Activated naive CD8-positive, alpha-beta T cell treated with anti-CD3 and anti-CD28 coated beads, Interleukin-2, amount 10 ng/mL, durations not matched to agents 7 days and 5 days (primary cell): ENCODE measurements at places on chromosomes 12 and 14. TPM values are rescaled to one million over a fixed set of nuclear protein-coding genes. Genes with fewer than 3 reads are reported as not detected.

TAS2R42 gene
- total RNA-seq, result not detected

C12orf54 gene
- not detected for total RNA-seq

ABCC9 gene
- total RNA-seq, result not detected

CLEC2A gene
- total RNA-seq, result not detected

KICS2 gene
- 10.3 TPM for total RNA-seq

GSKIP gene
- 20.1 TPM for total RNA-seq

HCAR3 gene
- total RNA-seq, result not detected

ASCL1 gene
- total RNA-seq, result not detected

DNA sequence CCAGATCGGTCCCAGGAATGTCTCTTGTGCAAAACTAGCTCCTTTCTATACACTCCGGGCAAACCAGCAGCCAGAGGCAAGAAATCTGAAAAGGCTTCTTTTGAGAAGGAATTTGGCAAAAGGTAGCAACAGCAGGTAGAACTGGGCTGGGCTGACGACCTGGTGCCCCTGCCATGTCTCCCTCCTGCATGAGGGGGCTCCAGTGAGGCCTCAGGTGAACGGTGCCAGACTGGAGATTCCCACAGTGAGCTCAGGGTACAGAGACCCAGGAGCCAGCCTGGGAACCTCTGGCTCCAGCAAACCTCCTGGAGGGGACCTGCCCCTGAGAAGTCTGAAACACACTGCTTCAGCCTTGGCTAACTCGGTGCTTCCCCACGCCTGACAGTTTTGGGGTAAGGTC lies 10.8 kb downstream of the ITPK1 start:
- H3K27ac ChIP-seq, result peak overlapping the region; percentile 97
- peaks cover 47% of the 10 kb centered on the region for H3K4me1 ChIP-seq
- no peak for DNase-seq
- H3K4me3 ChIP-seq, result no peak overlapping the region

GRCh38 chr12:77925536-77926108 lies 94.9 kb downstream of the NAV3 start:
- H3K27ac ChIP-seq, result no peak overlapping the region
- H3K4me1 ChIP-seq, result peaks cover 2% of the 10 kb centered on the region

DNA sequence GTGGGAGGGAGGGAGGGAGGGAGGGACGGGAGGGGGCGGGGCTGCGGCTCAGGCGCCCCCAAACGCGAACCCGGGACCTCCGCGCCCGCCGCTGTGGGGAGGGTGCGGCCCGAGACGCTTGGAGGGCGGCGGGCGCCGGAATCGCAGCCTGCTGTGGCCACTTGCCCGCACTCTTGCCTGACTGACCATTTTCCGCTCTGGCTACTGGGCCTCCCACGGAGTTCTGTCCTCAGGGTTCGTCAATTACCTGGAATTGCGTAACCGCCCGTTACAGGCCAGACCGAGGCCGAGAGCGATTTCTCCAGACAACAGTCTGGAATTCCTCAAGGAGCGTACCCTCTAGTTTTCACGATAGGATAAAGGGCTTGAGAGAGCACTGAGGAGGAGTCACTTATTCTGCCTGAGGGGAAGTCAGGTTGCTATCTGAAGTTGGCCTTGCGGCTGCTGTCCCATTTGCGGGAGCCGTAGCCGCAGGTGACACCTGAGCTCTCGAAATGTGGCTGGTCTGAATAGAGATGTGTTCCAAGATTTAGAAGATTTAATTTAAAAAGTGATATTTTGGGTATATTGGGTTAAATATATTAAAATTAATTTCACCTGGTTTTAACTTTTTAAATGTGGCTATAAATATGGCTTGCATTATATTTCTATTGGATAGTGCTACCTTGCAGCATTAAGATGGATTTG lies 446 bp upstream of the ZNF641 start:
- peaks cover 8% of the 10 kb centered on the region for H3K4me1 ChIP-seq
- H3K27me3 ChIP-seq, result no peaks in the 10 kb centered on the region
- DNase-seq, result no peak
- H3K36me3 ChIP-seq, result peaks cover 24% of the 10 kb centered on the region
- H3K27ac ChIP-seq, result peak overlapping the region; percentile 75
- H3K4me3 ChIP-seq, result peak overlapping the region; percentile 79

DNA sequence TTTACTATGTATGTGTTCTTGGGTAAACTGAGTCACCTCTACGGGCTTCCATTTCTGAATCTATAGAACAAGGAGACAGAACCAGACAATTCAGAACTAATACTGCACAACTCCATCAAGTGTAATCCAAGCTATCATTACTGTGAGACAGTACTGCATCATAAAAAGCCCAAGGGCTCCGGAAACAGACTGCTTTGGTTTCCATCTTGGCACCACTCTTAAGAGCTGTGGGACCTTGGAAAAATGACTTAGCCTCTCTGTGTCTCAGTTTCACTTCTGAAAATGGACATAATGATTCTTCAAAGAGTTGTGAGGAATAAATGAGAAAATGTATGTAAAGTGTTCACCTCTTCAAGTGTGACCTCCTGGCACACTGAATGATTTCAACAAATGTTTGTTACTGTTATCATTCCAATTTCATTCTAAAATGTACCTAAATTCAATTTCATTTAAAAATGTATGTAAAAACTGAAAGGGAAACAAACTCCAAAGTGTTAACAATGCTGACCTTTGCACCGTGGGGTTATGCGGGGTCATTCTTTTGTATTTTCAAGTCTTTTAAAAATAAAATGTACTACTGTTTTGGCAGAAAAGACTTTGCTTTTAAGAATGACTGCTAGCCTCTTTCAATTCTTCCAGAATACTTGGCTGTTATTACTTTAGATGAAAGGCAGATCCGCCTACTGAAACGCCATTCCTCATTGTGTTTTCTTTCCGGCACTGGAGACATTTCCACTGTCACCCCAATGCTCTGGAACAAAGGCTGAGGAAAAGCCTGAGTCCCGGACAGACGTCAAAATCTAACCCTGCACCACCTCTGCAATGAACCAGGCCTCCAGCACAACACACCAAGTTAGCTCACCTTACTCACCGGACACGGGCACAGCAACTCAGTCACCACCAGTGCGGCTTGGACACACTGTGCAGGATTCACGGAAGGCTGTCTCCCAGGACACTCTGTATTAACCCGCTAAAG lies 62.8 kb downstream of the TMCC3 start:
- H3K4me1 ChIP-seq, result no peaks in the 10 kb centered on the region
- H3K27ac ChIP-seq, result no peak overlapping the region
- no peak for DNase-seq
- no peak overlapping the region for H3K4me3 ChIP-seq
- H3K27me3 ChIP-seq, result peaks cover 2% of the 10 kb centered on the region

DNA sequence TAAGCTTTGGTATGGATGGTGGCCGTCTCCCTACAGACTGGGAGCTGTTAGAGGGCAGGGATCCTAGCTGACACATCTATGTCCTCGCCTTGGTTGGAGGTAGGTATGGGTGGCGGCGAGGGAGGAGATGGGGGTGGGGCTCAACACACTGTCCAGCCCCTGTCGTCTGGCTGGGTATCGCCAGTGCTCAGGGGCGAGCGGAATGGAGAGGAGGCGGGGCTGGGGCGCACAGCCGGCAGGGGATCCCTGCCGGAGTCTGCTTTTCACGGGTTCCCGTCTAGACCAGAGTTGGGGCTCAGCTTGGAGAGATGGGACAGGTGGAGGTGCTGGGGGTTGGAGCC lies 16.1 kb downstream of the TAMALIN start:
- H3K4me3 ChIP-seq, result peak overlapping the region; percentile 91
- peaks cover 30% of the 10 kb centered on the region for H3K4me1 ChIP-seq
- H3K36me3 ChIP-seq, result no peaks in the 10 kb centered on the region
- peak overlapping the region; percentile 82 for H3K27ac ChIP-seq
- no peak for DNase-seq
- no peaks in the 10 kb centered on the region for H3K27me3 ChIP-seq

DNA sequence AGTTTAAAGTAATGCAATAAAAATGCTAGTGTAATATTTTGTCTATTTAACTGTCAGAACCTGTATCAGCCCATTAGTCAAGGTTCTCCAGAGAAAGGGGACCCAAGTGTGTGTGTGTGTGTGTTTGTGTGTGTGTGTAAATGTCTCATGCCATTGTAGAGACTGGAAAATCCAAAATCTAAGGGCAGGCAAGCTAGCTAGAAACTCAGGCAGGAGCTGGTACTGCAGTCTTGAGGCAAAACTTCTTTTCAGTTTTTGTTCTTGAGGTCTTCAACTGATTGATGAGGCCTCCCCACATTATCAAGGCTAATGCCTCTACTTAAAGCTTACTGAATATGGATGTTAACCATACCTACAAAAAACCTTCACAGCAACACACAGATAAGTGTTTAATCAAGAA lies 126.7 kb downstream of the PRKD1 start:
- no peaks in the 10 kb centered on the region for H3K36me3 ChIP-seq
- no peaks in the 10 kb centered on the region for H3K27me3 ChIP-seq
- H3K4me3 ChIP-seq, result no peak overlapping the region
- no peak overlapping the region for H3K27ac ChIP-seq
- DNase-seq, result no peak

GRCh38 chr12:111440631-111441030 lies 34.9 kb downstream of the SH2B3 start:
- no peak overlapping the region for H3K4me3 ChIP-seq
- H3K27me3 ChIP-seq, result no peaks in the 10 kb centered on the region
- H3K27ac ChIP-seq, result peak overlapping the region; percentile 43

DNA sequence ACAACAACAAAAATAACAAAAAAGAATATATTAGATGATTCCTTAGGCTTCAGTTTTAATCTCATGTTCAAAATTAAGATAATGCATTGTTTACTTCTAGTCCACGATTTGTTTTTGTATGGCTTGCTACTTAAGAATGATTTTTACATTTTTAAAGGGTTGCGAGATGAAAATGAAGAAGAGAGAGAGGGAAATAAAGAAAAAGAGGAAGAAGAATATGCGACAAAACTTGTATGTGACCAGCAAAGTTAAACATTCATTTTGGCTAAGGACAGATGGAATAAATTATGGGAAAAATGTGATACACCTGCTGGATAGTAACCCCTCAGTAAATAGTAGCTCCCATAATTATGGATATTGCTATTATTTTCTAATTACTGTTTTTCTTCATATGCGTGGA lies 1.2 kb upstream of the GIT2 start:
- H3K27me3 ChIP-seq, result no peaks in the 10 kb centered on the region
- peaks cover 9% of the 10 kb centered on the region for H3K36me3 ChIP-seq
- no peak overlapping the region for H3K27ac ChIP-seq
- DNase-seq, result no peak

DNA sequence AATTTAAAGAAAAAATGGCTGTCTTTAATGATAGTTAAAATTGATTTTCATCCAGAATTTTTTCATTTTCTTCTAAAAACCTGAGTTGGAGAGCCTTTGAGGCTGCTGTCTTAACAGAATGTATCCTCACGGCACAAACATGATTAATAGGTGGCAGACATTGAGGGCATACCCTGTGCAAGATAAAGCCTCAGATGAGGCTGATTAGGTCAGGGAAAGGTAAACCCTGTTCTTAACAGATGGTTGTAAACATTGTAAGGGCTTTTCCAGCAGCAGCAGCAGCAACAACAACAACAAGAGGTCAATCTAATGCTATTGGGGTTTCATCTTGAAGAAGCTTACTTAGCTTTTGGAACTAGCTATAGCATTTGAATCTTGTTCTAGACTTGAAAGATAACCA lies 17.4 kb downstream of the GNG2 start:
- no peak overlapping the region for H3K27ac ChIP-seq
- no peak for DNase-seq
- no peak overlapping the region for H3K4me3 ChIP-seq
- H3K27me3 ChIP-seq, result no peaks in the 10 kb centered on the region
- H3K36me3 ChIP-seq, result peaks cover 65% of the 10 kb centered on the region

DNA sequence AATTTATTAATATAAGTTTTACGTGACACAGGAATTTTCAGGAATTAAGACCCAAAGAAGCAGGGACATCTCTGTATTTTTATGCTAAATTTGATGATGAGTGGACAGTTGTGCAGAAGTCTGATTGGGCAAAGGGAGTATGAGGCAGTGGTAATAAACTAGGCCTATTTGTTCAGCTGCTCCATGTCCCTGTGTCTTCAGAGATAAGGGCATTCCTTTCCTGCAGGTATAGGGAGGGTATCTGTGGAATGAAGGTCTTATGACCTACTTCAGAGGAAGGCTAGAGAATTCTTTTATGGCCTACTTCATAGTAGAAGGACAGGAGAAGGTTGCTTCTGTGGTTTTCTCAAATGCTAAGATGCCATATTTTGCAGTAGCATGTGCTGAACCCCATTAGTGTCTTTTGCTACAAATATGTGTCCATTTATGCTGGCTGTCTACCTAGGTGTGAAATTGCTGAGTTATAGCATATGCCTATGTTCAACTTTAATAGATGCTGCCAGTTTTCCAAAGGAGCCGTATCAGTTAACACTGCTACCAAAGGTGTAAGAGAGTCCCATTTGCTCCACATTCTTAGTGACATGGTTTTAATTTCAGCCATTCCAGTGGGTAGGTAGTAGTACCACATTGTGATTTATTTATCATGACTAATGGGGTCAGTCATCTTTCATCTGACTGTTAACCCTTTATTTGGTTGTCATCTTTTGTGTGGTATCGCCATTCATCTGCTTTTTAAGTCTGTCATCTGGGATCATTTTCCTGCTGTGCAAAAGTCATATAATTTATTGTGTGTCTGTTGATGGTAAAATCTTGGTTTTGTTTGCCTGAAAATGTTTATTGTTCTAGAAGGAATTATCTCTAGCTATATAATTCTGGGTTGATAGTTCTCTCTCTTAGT lies 410.7 kb upstream of the RGS6 start:
- DNase-seq, result no peak
- no peak overlapping the region for H3K27ac ChIP-seq
- peaks cover 31% of the 10 kb centered on the region for H3K36me3 ChIP-seq
- H3K4me1 ChIP-seq, result peaks cover 8% of the 10 kb centered on the region
- H3K4me3 ChIP-seq, result no peak overlapping the region
- no peaks in the 10 kb centered on the region for H3K27me3 ChIP-seq
